ENCODE measurements at places on chromosomes 12 and 14. TPM values are rescaled to one million over a fixed set of nuclear protein-coding genes. Genes with fewer than 3 reads are reported as not detected.

The PTPRQ gene
- not detected for total RNA-seq

- H3K27ac ChIP-seq: no peak overlapping the region
- no peak for DNase-seq
- H3K36me3 ChIP-seq: no peaks in the 10 kb centered on the region
- peaks cover 11% of the 10 kb centered on the region for H3K4me1 ChIP-seq
- H3K4me3 ChIP-seq: no peak overlapping the region
- H3K27me3 ChIP-seq: no peaks in the 10 kb centered on the region
Measured at GRCh38 chr14:95190857-95191256, 33.5 kb upstream of the DICER1 start.

DNA sequence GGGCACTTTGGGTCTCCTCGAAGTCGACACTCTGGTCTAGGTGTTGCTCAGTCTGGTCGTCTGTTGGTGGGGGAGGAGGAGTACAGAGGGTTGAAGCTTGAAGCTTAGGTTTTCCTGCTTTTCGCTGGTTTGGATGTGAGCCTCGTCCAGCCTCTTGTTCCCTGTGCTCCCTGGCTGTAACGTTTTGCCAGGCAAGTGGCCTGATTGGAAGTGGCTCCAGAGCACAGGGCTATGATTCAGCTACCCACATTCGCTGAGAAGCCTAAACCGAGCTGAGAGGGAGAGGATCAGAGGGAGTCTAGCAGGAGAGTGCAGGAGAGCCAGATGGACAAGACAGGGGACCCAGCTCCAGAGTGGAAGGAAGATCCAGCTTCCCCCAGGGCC lies 6.1 kb downstream of the HOXC10 start:
- peaks cover 19% of the 10 kb centered on the region for H3K4me1 ChIP-seq
- H3K4me3 ChIP-seq: no peak overlapping the region
- peaks cover 30% of the 10 kb centered on the region for H3K27me3 ChIP-seq
- no peak for DNase-seq
- H3K27ac ChIP-seq: no peak overlapping the region

DNA sequence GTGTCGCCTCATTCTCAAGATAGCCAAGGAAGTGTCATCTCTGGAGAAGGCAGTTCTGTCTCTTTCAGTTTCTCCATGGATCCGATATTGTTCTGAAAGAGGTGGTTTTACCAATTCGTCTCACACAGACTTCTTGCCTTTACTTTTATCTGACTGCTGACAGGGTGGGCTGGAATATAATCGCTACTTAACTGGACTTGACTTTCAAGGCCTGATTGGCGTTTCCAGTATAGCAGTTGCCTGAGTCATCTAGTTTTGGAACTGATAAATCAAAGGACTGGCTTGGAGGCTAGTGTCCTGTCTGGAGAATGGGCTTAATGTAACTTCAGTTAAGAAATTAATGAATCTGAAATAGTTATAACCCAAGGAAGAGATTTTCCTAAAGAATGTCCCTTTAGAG lies 21.6 kb downstream of the PRKCH start:
- peak overlapping the region; percentile 90 for H3K27ac ChIP-seq
- H3K27me3 ChIP-seq: no peaks in the 10 kb centered on the region
- H3K36me3 ChIP-seq: no peaks in the 10 kb centered on the region
- H3K4me1 ChIP-seq: peaks cover 99% of the 10 kb centered on the region
- no peak overlapping the region for H3K4me3 ChIP-seq
- no peak for DNase-seq

The DACT1 gene
- total RNA-seq: 18.0 TPM

GRCh38 chr14:68879321-68879781 lies 86.5 kb upstream of the ZFP36L1 start:
- H3K36me3 ChIP-seq: peaks cover 75% of the 10 kb centered on the region
- no peak overlapping the region for H3K4me3 ChIP-seq
- DNase-seq: no peak
- no peaks in the 10 kb centered on the region for H3K27me3 ChIP-seq
- no peak overlapping the region for H3K27ac ChIP-seq
- H3K4me1 ChIP-seq: no peaks in the 10 kb centered on the region

The GPRC5D gene
- total RNA-seq: not detected

GRCh38 chr12:25806271-25806670 lies 152.2 kb upstream of the RASSF8 start:
- no peaks in the 10 kb centered on the region for H3K36me3 ChIP-seq
- no peaks in the 10 kb centered on the region for H3K4me1 ChIP-seq
- no peak for DNase-seq
- H3K4me3 ChIP-seq: no peak overlapping the region
- no peaks in the 10 kb centered on the region for H3K27me3 ChIP-seq

- H3K27me3 ChIP-seq: no peaks in the 10 kb centered on the region
- no peak overlapping the region for H3K4me3 ChIP-seq
- H3K4me1 ChIP-seq: peaks cover 20% of the 10 kb centered on the region
- DNase-seq: no peak
- no peaks in the 10 kb centered on the region for H3K36me3 ChIP-seq
Measured at GRCh38 chr12:68480526-68480925, 130.2 kb upstream of the RAP1B start.

- H3K4me3 ChIP-seq: no peak overlapping the region
- no peak overlapping the region for H3K27ac ChIP-seq
- DNase-seq: no peak
- H3K36me3 ChIP-seq: no peaks in the 10 kb centered on the region
- no peaks in the 10 kb centered on the region for H3K27me3 ChIP-seq
- peaks cover 1% of the 10 kb centered on the region for H3K4me1 ChIP-seq
Measured at GRCh38 chr14:70422538-70422937, 5.6 kb upstream of the SYNJ2BP start.

The SMCO3 gene
- 1.3 TPM for total RNA-seq

- no peaks in the 10 kb centered on the region for H3K27me3 ChIP-seq
- DNase-seq: no peak
- H3K4me1 ChIP-seq: no peaks in the 10 kb centered on the region
- no peak overlapping the region for H3K4me3 ChIP-seq
- H3K27ac ChIP-seq: no peak overlapping the region
- peaks cover 9% of the 10 kb centered on the region for H3K36me3 ChIP-seq
Measured at GRCh38 chr14:64005822-64006221, 153.0 kb downstream of the SYNE2 start.

GRCh38 chr14:60651086-60651795 lies 2.0 kb upstream of the SIX1 start:
- H3K36me3 ChIP-seq: no peaks in the 10 kb centered on the region
- peaks cover 100% of the 10 kb centered on the region for H3K27me3 ChIP-seq
- H3K4me1 ChIP-seq: peaks cover 28% of the 10 kb centered on the region
- DNase-seq: no peak
- no peak overlapping the region for H3K27ac ChIP-seq

- no peaks in the 10 kb centered on the region for H3K4me1 ChIP-seq
- H3K4me3 ChIP-seq: no peak overlapping the region
- H3K27me3 ChIP-seq: no peaks in the 10 kb centered on the region
- DNase-seq: no peak
- H3K27ac ChIP-seq: no peak overlapping the region
- H3K36me3 ChIP-seq: no peaks in the 10 kb centered on the region
Measured at GRCh38 chr12:96578526-96579125, 89.2 kb downstream of the CFAP54 start.

The PTPRO gene
- 6.1 TPM for total RNA-seq

- DNase-seq: no peak
- no peaks in the 10 kb centered on the region for H3K4me1 ChIP-seq
- H3K36me3 ChIP-seq: peaks cover 24% of the 10 kb centered on the region
- no peak overlapping the region for H3K27ac ChIP-seq
- no peak overlapping the region for H3K4me3 ChIP-seq
Measured at GRCh38 chr14:76056128-76056527, 70.6 kb downstream of the IFT43 start.

GRCh38 chr12:122951979-122952892 lies 14.0 kb downstream of the ABCB9 start:
- H3K4me1 ChIP-seq: peaks cover 8% of the 10 kb centered on the region
- no peaks in the 10 kb centered on the region for H3K27me3 ChIP-seq
- peak; percentile 93 for DNase-seq
- H3K36me3 ChIP-seq: no peaks in the 10 kb centered on the region

- no peaks in the 10 kb centered on the region for H3K36me3 ChIP-seq
- H3K4me3 ChIP-seq: no peak overlapping the region
- peaks cover 4% of the 10 kb centered on the region for H3K4me1 ChIP-seq
- DNase-seq: no peak
- H3K27me3 ChIP-seq: no peaks in the 10 kb centered on the region
Measured at GRCh38 chr14:59308673-59309072, 120.2 kb downstream of the DAAM1 start.

DNA sequence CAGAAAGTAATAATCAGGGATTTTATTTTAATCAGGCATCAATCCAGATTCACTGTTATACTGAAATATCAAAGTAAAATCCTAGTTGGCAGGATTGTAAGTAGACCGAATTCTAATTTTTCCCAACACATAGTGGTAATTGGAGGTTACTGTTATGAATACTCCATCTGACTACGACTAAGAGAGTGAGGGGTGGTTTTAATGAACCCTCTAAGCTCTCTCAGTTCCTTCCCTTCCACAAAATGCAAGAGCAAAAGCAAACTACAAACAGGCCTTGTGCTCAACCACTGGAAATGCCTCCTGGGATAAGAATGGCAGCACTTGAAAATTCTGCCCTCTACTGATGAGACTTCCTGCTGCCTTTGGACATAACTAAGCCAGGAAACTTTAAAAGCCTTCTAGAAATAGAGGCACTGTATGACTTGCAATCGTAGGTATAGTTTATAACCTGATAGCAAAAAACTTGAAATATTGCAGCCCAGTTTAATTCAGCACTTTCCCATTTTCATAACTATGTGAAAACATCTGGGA lies 184.8 kb downstream of the SLC16A7 start:
- H3K4me3 ChIP-seq: no peak overlapping the region
- no peak overlapping the region for H3K27ac ChIP-seq
- no peaks in the 10 kb centered on the region for H3K4me1 ChIP-seq
- no peaks in the 10 kb centered on the region for H3K36me3 ChIP-seq

The LAG3 gene
- 9.4 TPM for total RNA-seq

DNA sequence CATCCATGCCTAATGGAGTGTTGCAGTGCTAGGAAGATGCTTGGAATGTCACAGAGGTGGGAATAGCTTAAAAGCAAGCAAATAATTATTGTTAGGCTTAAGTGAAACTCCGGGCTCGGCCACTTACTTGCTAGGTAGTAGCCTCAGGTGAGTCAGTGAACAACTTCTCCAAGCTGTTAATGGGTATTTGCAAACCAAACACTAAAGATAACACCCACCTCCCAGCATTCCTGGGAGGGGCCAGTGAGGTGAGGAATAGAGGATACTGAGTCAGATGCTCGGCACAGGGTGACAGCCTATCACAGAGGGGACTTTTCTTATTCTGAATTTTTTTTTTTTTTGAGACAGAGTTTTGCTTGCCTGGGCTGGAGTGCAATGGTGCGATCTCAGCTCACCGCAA lies 151.2 kb upstream of the RFLNA start:
- no peak overlapping the region for H3K4me3 ChIP-seq
- peaks cover 15% of the 10 kb centered on the region for H3K27me3 ChIP-seq
- no peak overlapping the region for H3K27ac ChIP-seq

- no peak overlapping the region for H3K4me3 ChIP-seq
- H3K4me1 ChIP-seq: no peaks in the 10 kb centered on the region
- H3K27ac ChIP-seq: no peak overlapping the region
- no peaks in the 10 kb centered on the region for H3K36me3 ChIP-seq
Measured at GRCh38 chr12:13945236-13945635, 36.2 kb downstream of the GRIN2B start.

DNA sequence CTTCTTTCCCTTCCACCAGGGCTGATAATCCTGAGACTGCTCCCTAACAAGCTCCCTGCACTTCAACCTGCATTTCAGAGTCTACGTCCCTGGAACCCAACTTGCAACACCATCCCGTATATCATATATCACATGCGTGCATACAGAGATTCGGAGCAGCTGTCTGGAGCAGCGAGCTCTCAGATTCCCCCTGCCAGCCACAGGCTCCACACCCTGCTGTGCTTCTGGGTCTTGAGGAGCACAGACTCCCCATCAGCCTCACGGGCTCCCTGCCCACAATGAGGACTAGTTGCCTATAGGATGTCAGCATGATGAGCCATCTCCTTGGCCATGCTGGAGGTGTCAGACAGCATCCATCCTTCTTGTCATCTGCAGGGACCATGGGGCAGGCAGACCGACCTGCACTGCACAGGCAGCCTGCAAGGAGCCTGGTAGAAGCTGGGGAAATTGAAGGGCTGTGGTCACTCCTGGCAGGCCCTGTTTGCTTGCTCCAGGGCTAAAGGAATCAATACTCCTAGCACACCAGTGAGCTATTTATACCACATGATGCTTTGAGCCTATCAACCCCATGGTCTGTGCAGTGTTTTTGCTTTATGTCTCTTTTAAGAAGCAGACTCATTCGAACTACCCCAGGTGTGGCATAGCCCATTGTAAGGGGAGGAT lies 19.6 kb upstream of the HDAC7 start:
- H3K27ac ChIP-seq: no peak overlapping the region
- H3K4me3 ChIP-seq: no peak overlapping the region

DNA sequence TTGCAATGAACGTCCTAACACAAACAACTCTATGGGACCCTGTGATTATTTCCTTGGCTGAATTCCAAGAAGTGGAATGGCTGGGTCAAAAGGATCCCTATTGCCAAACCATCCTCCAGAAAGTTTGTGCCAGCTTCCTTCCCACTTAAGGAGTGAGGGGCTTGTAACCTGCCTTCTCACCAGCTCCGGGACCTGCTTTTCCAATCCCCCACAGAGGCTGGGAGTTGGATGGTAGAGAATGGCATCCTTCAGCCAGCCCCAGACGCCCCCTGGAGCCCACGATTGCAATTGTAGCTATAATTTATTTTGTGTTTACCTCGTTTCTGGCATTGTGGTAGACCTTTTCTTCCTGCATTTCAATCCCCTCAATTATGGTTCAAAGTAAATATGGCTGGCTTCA lies 9.7 kb upstream of the ZDHHC22 start:
- H3K27me3 ChIP-seq: peaks cover 40% of the 10 kb centered on the region
- peak; percentile 21 for DNase-seq
- H3K4me3 ChIP-seq: no peak overlapping the region
- H3K36me3 ChIP-seq: no peaks in the 10 kb centered on the region
- H3K4me1 ChIP-seq: no peaks in the 10 kb centered on the region

The IFT81 gene
- 4.5 TPM for total RNA-seq

DNA sequence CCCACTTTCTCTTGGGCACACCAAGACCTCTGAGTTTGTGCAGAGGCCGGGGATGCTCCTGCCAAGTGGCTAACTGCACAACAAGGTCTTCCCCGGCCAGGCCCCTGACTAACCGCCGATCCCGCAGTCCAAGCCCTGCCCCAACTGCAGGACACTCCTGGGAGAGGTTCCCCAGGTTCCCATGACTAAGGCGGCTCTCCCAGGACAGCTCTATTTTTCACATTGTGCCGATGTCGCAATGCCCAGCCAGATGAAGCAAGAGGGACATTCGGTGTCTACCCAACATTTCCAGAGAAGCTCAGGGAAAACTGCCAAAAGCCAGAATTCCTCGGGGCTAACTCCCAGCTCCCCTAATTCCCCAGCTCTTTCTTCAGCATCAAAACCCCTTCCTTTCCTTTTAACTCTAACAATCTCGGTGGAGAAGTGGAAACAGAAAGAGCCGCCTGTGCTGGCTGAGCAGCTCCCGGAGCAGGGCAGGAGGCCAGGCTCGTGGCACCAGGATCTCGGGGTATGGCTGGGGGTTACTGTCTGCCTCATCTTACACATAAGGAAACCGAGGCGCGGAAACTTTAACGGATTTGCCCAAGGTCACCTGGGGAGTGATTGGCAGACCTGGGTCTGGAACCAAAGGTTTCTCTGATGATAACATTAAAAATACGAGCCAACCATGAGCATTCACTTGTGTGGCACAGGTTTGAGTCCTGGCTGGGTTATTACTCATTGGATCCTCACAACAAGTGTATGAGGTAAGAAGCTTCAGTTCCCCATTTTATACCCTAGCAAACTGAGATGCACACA lies 318.2 kb downstream of the BCL11B start:
- H3K27ac ChIP-seq: no peak overlapping the region
- no peak for DNase-seq
- no peak overlapping the region for H3K4me3 ChIP-seq
- H3K4me1 ChIP-seq: no peaks in the 10 kb centered on the region

The TAS2R19 gene
- total RNA-seq: 4.1 TPM
